Activated CD8-positive, alpha-beta memory T cell treated with anti-CD3 and anti-CD28 coated beads for 1 hour (primary cell): ENCODE measurements at places on chromosomes 11 and 22.

DNA sequence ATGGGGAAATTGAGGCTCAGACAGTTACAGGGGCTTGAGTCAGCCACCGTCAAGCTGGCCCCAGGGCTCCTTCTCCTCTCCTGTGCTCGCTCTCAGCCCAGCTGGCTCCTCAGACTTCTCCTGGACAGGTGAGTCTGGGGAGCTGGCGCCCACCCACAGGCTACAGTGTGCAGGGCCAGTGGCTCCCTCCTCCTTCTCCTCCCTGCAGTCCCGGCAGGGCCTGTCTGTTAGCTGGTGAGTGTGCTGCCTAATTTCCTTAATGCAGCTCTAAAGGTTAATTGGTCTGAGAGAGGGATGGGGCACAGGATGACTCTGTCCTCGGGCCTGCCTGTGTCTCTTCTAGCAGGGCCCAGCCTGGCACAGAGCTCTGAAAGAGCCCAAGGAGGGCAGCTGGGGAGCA, 31.7 kb downstream of the LMO1 start:
- DNase-seq = no peak

GRCh38 chr22:42719656-42720262, 911 bp downstream of the A4GALT start:
- DNase-seq = no peak

- no peak for DNase-seq
Measured at GRCh38 chr11:105181521-105181920, 42.0 kb upstream of the CARD18 start.

GRCh38 chr11:59791639-59792038, 18.9 kb downstream of the MRPL16 start:
- DNase-seq = no peak

DNA sequence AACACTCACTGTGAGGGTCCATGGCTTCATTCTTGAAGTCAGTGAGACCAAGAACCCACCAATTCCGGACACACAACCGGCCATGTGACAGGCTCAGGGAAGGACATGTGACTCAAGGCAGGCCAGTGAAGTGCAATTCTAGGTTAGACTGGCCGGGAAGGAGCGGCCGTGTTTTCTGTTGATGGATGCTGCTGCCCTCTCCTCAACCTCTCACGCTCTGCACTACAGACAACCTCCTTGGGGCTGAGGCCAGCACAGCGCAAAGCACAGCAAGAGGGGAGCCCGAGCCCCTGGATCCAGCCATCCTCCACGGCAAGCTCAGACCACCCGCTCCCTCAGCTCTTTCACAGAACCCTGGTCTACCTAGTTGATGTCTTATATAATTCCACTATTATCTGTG, 2.8 kb downstream of the NUDT8 start:
- DNase-seq = no peak

- DNase-seq = no peak
Measured at GRCh38 chr22:21981874-21982273, 713 bp downstream of the TOP3B start.

DNA sequence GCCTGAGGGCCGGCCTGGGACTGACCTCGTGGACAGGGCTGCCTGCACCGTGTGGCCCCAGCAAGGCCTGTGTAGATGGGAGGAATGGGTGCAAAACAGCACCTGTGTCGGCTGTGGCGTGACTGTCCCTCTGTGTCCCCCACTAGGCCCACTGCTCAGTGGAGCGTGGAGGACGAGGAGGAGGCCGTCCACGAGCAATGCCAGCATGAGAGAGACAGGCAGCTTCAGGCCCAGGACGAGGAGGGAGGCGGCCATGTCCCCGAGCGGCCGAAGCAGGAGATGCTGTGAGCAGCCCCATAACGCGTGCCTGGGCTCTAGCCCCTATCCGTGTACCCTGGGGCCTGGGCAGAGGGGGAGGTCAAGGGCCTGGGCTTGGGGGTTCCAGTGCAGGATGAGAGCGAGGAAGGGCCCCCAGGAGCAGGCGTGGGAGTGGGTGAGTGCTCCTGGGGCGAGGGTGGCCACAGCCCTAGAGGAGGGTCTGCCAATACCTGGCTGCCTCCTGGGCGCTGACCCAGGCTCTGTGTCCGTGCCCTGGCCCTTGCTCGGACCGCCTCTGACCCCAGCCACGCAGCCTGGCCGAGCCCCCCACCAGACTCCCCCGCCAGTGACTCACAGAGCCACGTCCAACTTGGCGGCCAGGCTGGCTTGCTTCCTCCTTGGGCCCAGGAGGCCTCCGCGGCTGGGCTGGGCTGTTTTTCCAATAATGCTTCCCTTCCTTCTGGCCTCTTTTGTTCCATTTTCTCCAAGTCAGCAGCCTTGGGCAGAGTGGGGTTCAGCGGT, 11.6 kb downstream of the PRR33 start:
- DNase-seq = no peak
